NCI-H69 (cell line): ENCODE measurements at places on chromosomes 4 and X.

DNA sequence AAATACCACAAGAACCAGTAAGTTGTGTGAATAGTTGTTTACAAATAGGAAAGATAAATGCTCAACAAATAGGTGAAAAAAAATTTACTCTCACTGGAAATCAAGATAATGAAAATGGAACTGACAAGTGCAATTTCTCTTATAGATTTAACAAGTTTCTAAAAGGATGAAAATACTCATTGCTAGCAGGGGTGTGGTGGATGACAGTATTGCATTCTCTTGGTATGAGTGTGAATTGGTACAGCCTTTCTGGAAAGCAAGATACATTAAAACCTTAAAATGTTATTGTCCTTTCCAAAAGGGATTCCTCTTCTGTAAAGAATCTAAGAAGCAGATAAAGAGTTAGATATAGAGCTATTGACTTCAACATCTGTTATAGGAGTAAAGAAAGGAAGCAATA, 240.0 kb upstream of the RPS6KA3 start:
- DNase-seq, result no peak

GRCh38 chrX:13983734-13984133, 46.0 kb downstream of the GEMIN8 start:
- DNase-seq, result no peak

- DNase-seq, result peak; percentile 57
Measured at GRCh38 chr4:173211222-173211621, 42.6 kb downstream of the GALNT7 start.

DNA sequence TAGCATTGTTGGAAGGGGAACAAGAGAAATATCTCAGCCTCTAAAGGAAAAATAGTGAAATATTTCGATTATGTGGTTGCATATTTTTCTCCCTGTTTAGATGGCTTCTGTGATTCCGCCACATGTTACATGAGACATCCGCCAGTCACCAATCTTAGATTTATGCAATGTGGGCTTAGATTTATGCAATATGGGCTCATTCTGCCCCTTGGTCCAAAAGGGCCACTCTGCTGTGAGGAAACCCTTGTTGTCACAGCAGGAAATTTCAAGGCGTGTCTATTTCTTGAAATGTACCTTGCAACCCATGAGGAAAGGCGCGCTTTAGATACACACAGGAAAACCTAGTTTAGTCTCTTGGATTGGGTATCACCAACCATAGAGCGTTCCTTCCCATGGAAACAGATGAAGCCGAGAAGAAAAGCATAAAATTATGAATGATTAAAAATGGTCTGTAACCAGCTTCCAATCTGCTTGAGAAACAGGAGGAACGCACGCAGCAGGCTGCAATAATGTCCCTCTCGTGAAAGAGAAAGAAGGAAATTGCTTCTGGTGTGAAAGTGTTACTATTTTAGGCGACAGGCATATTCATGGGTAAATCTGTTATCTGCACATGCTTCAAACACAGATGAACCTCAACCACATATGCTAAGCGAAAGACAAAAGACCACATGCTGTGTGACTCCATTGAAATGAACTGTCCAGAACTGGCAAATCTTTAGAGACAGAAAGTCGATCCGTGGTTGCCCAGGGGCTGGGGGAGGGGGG, 3.7 kb downstream of the RS1 start:
- DNase-seq, result peak; percentile 72

- no peak for DNase-seq
Measured at GRCh38 chrX:124332481-124333424, at the start of gene TEX13D. Gene TEX13D (plus strand): TSS chrX:124332660. CDS start chrX:124332918, 258 bp downstream.

DNA sequence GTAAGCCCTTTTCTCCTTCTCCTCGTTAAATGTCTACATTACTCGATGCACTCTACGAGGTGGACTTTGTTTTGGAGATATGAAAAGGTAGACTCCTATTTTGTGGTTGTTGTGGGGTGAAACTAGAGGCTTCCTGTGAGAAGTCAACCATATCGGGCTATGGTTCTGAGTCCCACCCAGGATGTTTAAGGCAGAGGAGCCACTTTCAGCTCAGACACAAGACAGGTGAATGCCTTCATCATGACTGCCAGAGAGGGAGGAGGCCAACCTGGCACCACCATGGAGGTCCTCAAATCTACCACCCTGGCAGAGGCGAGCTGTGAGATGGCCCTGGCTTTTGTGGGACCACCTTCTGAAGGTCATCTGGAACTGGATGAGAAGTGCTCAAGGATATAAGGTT, 154.4 kb upstream of the KLF3 start:
- DNase-seq, result no peak

DNA sequence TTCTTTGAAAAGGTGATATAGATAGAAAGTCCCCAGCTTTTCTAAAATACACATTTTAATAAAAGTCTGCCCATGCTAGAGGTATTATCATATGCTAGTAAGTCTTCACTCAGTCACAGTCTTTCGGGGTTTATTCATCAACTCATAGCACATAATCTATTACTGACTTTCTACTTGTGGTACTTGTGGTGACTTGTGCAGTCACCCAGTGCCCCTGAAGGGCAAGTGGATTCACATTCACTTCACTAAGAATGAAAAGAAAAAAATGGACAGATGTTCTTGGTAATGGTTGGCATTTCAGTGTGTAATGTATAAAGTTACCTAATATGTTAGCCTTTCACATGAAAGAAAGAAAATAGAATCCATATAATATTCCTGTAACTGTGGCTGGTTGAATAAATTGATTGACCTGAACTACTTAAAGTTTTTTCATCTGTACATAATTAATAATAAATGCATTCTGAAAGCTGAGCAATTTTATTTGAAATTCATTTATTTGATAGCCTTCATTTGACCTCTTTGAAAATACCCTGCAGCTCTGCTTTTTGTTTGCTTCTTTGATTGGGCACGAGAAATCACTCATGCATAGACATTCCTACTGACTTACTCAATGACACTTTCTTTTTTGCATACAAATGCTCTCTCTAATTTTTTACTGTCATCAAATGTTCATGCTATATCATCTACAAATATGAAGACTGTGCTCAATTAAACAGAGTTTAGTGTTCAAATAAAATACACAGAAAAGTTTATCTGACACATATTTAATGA, 39.5 kb upstream of the ZNF330 start:
- peak; percentile 38 for DNase-seq

DNA sequence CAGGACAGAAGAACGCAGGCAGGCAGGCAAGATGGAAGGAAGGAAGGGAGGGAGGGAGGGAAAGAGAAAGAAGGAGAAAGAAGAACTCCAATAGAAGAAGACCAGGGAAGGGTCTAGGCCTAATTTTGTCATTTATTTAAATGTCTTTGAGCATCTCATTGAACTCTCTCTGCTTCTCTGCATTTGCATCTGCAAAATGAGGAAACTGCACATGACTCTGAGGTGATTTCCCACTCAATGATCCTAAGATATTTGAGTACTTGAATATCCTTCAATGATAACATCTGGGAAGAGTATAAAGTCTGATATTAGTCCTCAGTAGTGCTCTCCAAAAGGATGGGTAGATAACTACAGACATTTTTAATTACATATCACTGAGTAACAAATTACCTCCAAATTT, 33.1 kb upstream of the RBPJ start:
- no peak for DNase-seq

DNA sequence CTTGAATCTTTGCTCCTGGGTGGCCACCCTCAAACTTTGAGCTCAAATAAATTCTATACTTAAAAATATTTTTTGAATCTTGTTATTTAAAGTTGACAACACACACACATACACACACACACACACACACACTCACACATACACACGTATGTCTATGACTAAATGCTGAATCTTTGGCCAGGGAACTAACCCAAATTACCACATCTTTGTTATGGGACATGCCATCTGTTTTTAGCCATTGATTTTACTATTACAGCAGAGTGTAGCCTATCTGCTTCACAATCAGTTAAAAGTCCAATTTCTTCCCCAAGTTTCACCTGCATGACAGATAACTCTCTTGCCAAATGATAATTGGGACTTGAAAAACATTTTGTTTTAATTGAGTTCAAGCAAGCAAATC, 45.0 kb upstream of the USP46 start:
- no peak for DNase-seq

- peak; percentile 14 for DNase-seq
Measured at GRCh38 chr4:153790962-153791551, 2.2 kb upstream of the SFRP2 start.

DNA sequence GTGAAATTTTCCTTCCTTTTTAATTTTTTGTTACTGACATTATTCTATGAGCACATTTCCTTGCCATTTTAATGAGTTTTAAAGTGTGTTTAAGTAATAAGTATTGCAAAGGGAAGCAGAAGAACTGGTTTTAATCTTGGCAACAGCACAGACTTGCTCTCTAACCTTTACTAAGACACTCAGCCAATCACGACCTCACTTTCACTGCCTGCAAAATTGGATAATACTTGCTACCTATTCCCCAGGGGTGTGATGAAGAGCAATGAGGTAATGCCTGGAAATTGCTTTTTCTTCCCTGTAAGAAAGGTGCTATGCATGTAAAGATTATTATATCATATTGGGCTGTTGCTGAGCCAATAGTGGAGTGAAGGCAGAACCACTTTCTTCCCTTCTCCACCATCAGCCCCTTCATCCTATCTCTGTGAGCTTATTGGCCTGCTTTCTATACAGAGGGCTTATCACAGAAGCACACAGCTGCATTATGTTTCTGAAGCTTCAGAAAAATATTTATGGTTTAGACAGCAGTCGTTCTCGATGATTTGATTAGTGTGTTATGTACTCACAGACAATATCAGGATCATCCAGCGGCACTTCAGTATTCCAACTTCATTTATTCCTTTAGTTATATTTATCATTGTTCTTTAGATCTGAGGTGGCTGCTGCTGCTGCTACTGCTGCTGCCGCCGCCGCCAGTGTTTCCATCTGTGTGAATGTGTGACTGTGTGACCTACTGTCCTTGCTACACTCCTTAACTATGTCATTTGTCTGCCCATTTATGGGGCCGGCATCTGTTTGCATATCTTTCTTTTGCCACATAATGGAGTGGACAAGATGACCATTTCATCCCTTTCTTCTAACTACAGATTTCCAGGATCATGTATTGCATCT, 255.1 kb downstream of the C4orf33 start:
- peak; percentile 69 for DNase-seq

DNA sequence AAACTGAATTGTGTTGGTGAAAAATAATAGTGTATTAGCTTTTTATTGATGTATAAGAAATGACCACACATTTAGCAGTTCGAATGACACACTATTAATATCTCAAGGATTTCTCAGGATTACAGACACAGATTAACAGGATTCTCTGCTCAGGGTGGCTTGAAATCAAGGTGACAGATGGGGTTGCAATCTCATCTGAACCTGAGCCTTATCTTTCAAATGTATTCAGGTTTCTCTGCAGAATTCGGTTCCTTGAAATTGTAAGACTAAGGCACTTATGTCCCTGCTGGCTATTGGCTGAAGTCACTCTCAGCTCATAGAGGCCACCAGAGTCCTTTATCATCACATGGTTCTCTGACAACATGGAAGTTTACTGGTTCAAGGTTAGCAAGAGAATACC, 1780.1 kb downstream of the ARAP2 start:
- DNase-seq, result no peak

- no peak for DNase-seq
Measured at GRCh38 chrX:39777623-39778025, 320.1 kb downstream of the BCOR start.

GRCh38 chrX:37542791-37543190, 28.7 kb upstream of the LANCL3 start:
- no peak for DNase-seq

DNA sequence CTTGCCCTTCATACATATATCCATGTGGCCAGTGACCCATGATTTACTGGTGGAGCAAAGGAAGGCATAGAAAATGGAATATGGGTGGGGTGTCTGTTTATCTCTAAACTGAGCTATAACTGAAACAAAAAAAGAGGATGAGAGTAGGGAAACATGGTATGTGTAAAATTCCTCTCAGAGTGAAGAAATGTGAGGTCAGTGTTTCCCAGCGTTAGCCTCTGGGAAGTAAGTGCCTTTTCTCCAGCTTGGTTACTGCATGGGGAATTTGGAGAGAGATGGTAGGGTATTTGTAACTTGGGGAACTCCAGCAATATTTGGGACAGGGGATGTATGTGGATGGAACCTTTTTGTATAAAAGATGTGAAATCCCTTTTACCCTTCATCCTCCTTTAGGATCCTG, 89.4 kb downstream of the AFF1 start:
- no peak for DNase-seq

- DNase-seq, result peak; percentile 72
Measured at GRCh38 chr4:188550296-188550695, 411.1 kb downstream of the TRIML1 start.

DNA sequence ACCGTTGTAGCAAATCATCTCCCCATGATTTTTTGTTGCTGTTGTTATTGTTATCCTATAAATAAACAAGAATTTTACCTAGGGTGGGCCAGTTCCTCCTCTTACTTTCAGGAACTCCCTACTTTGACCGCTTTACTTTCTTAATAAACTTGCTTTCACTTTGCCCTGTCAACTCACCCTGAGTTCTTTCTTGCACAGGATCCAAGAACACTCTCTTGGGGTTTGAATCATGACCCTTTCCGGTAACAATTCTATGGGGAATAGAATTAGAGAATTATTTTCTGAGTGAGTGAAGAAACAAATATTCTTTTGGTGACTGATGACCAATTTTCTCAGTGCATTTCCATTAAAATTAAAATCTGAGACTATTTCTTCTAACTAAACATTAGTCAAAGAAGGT, 584.0 kb upstream of the TENM3 start:
- DNase-seq, result peak; percentile 43

DNA sequence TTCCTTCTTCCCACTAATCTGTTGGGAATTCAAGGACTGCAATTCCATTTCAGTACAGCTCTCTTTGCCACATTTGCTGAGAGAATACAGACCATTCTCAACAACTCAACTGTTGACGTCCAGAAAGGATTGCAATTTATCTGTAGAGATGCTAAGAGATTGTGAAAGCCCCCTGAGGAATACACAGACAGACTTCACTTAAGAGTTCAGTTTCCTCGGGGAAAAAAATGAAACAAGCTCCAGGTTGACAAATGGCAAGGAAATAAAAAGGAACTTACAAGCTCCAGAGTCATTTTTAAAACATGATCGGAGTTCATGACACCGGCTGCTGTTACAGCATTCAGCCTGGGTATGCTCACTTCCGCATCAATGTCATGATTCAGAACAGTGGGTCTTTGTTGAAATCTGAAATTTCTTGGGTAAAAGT, 13.8 kb downstream of the TLR10 start:
- no peak for DNase-seq

- DNase-seq, result no peak
Measured at GRCh38 chr4:159508917-159509500, 406.1 kb downstream of the RAPGEF2 start.
